ENCODE measurements at places on chromosomes 5 and 9. TPM values are rescaled to one million over a fixed set of nuclear protein-coding genes. Genes with fewer than 3 reads are reported as not detected.

SLC34A3 gene
- not detected for total RNA-seq

THOC3 gene
- total RNA-seq = 16.9 TPM

TMEM215 gene
- not detected for total RNA-seq

GABBR2 gene
- 0.80 TPM for total RNA-seq

CXXC5 gene
- total RNA-seq = 69.7 TPM

HTR1A gene
- not detected for total RNA-seq

PCDHGB4 gene
- 1.4 TPM for total RNA-seq

TIGD6 gene
- 0.62 TPM for total RNA-seq

STC2 gene
- 2.2 TPM for total RNA-seq

GRCh38 chr9:4794691-4795090, 1.9 kb downstream of the RCL1 start:
- peaks cover 46% of the 10 kb centered on the region for H3K4me1 ChIP-seq
- peak overlapping the region; percentile 97 for H3K4me3 ChIP-seq
- H3K27ac ChIP-seq = peak overlapping the region; percentile 100
- H3K36me3 ChIP-seq = no peaks in the 10 kb centered on the region
- H3K27me3 ChIP-seq = no peaks in the 10 kb centered on the region

- H3K36me3 ChIP-seq = no peaks in the 10 kb centered on the region
- H3K27me3 ChIP-seq = no peaks in the 10 kb centered on the region
- no peak overlapping the region for H3K4me3 ChIP-seq
- DNase-seq = no peak
- peaks cover 4% of the 10 kb centered on the region for H3K4me1 ChIP-seq
Measured at GRCh38 chr9:97905228-97905627, 17.1 kb downstream of the TRMO start.

DNA sequence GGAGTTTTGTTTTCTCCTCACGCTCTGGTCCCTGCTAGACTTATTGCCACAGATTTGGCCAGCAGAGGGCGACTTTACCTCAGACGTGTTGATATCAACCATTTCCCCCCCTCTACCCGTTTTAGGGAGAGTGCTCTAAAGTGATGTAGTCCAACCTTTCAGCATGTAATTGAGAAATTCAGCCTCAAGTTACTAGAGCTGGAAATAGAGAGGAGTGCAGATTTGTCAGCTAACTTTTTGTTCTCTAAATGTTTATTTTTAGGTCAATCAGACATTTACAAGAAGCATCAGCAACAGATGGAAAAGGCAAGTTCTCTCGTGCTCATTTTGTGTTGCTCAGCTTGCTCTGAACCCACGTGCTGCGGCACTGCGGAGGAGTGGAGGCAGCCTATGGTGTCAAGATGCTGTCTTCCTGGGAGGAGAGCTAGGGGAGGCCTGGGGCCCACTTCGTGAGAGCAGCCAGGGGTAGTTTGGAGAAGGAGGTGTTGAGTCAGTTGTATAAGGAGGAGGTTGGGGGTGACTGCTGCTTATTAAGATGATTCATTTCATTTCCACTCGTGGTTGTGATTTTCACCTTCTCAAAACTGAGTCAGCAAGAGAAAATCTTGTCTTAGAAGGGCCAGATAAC, 53.6 kb downstream of the GPR107 start:
- H3K4me1 ChIP-seq = no peaks in the 10 kb centered on the region
- no peaks in the 10 kb centered on the region for H3K27me3 ChIP-seq
- H3K36me3 ChIP-seq = no peaks in the 10 kb centered on the region
- peak; percentile 40 for DNase-seq
- no peak overlapping the region for H3K4me3 ChIP-seq

- no peak overlapping the region for H3K4me3 ChIP-seq
- no peak overlapping the region for H3K27ac ChIP-seq
- no peak for DNase-seq
Measured at GRCh38 chr5:131394128-131394527, 130.3 kb downstream of the CDC42SE2 start.

DNA sequence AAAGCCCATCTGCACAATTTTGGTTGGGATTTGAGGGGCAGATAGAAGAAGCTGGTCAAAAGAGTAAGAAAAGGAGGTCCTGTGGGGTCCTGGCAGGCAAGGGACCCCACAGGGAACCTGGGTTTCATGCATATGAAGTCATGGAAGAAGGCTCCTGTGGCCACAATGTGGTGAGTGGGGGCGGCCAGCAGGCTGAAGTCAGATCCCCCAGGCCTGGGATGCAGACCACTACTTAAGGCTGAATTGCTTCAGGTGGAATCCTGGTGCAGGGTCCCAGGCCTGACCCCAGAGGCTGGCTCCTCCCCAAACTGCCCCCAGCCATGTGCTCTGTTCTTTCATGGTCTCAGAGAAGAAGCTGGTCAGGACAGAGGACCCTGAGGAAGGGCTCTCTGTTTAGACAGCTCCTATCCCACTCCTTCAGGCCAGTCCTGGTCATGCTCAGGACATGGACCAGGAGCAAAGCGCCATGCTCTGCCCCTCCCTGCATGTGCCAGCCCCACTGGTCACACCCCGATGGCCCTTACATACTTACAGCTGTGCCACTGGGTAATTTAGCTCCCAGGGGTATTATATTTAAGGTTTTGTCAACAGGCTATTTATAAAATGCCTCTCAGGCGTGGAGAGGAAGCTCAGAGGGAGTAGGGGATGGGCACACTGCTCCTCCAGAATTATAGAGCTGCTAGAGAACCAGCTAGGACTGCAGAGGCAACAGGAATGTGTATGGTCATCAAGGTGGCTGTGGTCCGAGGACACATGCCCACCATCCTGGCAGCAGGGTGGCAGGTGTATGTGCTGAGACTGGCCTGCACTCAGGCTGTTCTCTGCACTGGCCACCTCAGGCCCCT, 33.4 kb downstream of the C5orf15 start:
- H3K4me3 ChIP-seq = no peak overlapping the region
- H3K27me3 ChIP-seq = no peaks in the 10 kb centered on the region
- no peak overlapping the region for H3K27ac ChIP-seq
- DNase-seq = peak; percentile 32
- H3K36me3 ChIP-seq = no peaks in the 10 kb centered on the region

DNA sequence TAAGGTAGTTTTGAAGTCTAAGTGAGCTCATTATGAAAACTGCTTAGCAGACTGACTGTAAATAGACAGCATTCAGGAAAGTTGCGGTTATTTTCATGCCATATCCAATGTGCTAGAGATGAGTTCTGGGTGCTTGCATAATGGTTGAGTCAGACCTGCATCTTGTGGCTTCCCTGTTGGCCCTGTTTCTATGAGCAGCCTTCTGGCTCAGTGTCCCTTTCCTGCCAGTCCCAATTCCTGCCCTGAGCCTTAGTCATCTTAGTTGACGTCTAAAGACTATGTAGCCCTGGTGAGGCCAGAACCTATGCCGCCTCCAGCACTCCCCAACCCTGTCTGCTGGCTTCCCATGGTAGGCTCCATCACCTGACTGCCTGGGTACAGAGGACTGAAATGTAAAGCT, 76.3 kb upstream of the TNFSF8 start:
- H3K27ac ChIP-seq = no peak overlapping the region
- no peaks in the 10 kb centered on the region for H3K36me3 ChIP-seq
- no peaks in the 10 kb centered on the region for H3K27me3 ChIP-seq
- no peaks in the 10 kb centered on the region for H3K4me1 ChIP-seq
- DNase-seq = no peak

- no peaks in the 10 kb centered on the region for H3K36me3 ChIP-seq
- H3K27ac ChIP-seq = no peak overlapping the region
- peaks cover 16% of the 10 kb centered on the region for H3K4me1 ChIP-seq
- no peaks in the 10 kb centered on the region for H3K27me3 ChIP-seq
- no peak for DNase-seq
Measured at GRCh38 chr5:67490543-67491321, 294.1 kb upstream of the CD180 start.

GRCh38 chr9:38414040-38414723, 10.1 kb downstream of the IGFBPL1 start:
- H3K27me3 ChIP-seq = peaks cover 14% of the 10 kb centered on the region
- no peak overlapping the region for H3K4me3 ChIP-seq
- H3K36me3 ChIP-seq = no peaks in the 10 kb centered on the region
- H3K27ac ChIP-seq = no peak overlapping the region
- no peaks in the 10 kb centered on the region for H3K4me1 ChIP-seq

DNA sequence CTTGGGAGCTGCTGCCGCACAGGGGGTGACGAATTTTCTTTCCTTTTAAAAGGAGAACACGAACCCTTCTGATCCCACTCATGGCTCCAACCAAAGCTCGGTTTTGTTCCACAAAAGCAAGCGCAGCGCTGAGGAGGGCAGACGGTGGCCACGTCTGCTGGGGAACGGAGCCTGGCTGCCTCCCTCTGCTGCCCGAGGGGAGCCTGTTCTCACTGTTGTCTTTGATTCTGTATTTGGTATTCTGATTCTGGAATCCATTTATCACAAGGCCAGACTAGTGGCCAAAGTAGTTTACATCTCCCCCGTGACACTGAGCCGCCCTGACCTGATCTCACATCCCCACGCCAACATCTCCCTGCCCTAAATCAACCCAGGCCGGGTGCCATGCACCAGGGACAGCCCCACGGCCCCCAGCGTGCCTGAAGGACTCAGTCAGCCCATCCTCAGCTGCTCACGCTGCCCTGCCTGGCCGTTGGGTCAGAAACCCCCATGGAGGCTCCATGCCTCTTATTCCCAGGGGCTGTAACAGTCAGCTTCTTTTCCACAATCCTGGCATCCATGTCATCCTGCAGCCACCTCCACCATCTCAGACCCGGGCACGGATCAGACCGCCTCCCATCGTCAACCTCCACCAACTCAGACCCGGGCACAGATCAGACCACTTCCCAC, 6.7 kb upstream of the NSMF start:
- no peak for DNase-seq
- H3K4me1 ChIP-seq = no peaks in the 10 kb centered on the region
- no peaks in the 10 kb centered on the region for H3K27me3 ChIP-seq
- H3K36me3 ChIP-seq = no peaks in the 10 kb centered on the region
- no peak overlapping the region for H3K4me3 ChIP-seq

DNA sequence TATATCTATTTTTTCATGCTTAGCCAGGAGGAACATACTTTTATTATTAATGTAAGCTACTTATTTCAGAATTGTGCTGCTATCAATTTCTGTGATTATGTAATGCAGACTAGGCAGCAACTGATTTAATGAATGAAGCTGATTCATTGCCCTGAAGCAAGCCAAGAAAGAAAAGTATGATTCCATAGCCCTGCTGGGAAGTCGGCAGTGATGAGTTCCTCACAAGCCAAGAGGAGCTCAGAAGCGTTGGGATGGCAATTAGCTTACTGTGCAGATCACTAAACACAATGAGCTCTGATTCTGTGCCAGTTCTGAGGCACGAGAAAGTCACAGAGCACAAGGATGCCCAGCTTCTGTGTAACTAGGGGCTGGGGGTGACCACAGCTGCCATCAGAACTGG, 254.3 kb upstream of the KLF9 start:
- H3K36me3 ChIP-seq = no peaks in the 10 kb centered on the region
- no peaks in the 10 kb centered on the region for H3K4me1 ChIP-seq
- H3K4me3 ChIP-seq = no peak overlapping the region
- no peak overlapping the region for H3K27ac ChIP-seq

DNA sequence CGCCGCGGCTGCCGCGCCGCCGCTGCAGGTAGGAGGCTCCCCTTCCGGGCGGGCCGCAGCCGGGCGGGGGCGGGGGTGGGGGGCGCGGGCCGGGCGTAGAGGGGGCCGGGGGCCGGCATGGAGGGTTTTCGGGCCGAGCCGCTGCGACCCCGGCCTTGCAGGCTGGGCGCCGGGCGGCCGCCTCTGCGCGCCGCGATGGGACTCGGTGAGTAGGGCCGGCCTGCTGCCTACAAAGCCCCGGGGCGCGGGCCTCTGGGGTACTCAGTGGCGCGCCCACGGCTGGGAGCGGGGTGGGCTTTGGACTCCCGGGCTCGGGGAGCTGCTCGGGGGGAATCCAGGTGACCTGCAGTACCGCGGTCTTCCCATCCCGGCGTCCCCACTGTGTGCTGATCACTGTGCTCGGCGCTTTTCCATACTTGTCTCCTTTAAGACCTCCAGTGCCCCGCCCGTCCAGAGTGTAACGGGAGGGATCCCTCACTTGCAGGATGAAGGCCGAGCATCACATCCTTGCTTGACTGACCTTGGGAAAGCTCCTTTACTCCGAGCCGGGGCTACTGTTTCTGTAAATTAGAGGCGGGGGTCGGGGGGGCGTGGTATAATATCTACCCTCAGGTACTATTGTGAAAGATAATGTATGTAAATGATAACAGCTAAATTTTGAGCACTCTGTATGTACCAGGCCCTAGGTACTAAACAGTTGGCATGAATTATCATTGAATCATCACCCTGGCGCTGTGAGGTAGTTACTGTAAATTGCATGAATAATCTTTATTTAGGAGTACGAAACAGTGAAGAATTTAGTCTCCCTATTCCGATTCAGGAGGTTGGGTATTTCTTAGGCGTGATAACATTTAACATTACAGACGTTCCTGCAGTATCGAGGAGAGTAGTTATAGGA, 672 bp downstream of the MSANTD3 start:
- no peaks in the 10 kb centered on the region for H3K36me3 ChIP-seq
- H3K27me3 ChIP-seq = no peaks in the 10 kb centered on the region
- peak overlapping the region; percentile 61 for H3K4me3 ChIP-seq
- peaks cover 36% of the 10 kb centered on the region for H3K4me1 ChIP-seq
- DNase-seq = peak; percentile 32
- peak overlapping the region; percentile 90 for H3K27ac ChIP-seq

DNA sequence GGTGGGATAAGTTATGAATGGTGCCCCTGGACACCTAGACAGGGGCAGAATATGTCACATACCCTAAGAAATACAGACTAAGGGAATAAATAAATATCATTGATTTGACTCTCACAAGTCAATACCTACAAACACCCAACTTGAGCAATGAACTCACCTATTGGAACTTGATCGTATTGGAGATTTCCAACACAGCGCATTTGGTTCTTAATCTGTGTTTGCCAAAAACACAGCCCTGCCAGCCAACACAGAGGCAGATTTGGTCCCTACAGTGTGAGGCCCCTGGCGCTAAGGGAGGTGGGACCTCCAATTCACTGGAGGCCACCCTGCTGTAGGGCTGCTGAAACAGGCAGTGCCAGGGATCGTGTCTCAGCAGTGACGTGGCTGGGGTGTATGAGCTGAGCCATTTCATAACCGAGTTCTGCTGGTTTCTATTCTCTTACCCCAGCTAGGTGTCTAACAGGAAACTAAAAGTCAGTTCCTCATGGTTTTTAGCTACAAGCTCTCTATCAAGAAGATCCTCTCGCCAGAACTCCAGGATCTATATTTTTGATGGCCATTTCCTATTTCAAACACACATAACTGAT, 84.5 kb downstream of the SLC1A1 start:
- DNase-seq = no peak
- peaks cover 7% of the 10 kb centered on the region for H3K4me1 ChIP-seq
- no peaks in the 10 kb centered on the region for H3K36me3 ChIP-seq
- no peak overlapping the region for H3K4me3 ChIP-seq
- H3K27me3 ChIP-seq = no peaks in the 10 kb centered on the region

- no peak for DNase-seq
- no peaks in the 10 kb centered on the region for H3K36me3 ChIP-seq
- no peak overlapping the region for H3K4me3 ChIP-seq
Measured at GRCh38 chr5:80566711-80567259, 3.3 kb downstream of the ANKRD34B start.

DNA sequence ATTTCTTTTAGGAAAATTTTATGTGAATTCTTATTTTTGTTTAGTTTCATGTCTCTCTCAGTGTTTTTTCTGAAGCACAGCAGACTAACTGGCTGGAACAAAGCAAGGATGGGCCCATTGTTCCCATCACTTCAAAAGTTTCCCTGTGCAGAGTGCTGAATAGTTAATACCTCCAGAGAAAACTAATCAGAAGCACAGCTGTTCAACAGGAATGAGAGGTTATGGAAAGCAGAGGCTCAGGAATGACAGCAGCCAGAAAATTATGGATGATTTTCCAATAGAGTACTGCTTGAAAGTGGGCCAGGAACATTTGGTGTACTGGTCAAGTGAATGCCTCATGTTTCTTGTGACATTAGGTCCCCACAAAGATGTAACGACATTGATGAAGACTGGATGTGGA, 173.0 kb upstream of the TARS1 start:
- no peak for DNase-seq
- H3K36me3 ChIP-seq = no peaks in the 10 kb centered on the region
- H3K27ac ChIP-seq = no peak overlapping the region
- no peak overlapping the region for H3K4me3 ChIP-seq
